ENCODE measurements at places on chromosomes 2 and 18. TPM values are rescaled to one million over a fixed set of nuclear protein-coding genes. Genes with fewer than 3 reads are reported as not detected.

The PPP1R1C gene
- total RNA-seq: 0.90 TPM

The ATOH8 gene
- total RNA-seq: 7.8 TPM

The LAPTM4A gene
- total RNA-seq: 242 TPM

The MALT1 gene
- total RNA-seq: 11.1 TPM

The MYL12B gene
- 385 TPM for total RNA-seq

The HS1BP3 gene
- 51.4 TPM for total RNA-seq

The CNDP2 gene
- total RNA-seq: 80.1 TPM

The LBX2 gene
- total RNA-seq: 2.9 TPM

The PSTPIP2 gene
- total RNA-seq: 0.34 TPM

The POTEC gene
- total RNA-seq: not detected

The HOXD12 gene
- total RNA-seq: not detected

The CDKL4 gene
- not detected for total RNA-seq

The CARF gene
- 1.9 TPM for total RNA-seq

The NDC80 gene
- total RNA-seq: 17.2 TPM

The STARD7 gene
- total RNA-seq: 84.8 TPM

The SIGLEC15 gene
- total RNA-seq: not detected

The IL1B gene
- 0.33 TPM for total RNA-seq

The TBR1 gene
- total RNA-seq: not detected

The MOGAT1 gene
- total RNA-seq: not detected

The CTLA4 gene
- not detected for total RNA-seq

The STK36 gene
- 17.3 TPM for total RNA-seq

The DBI gene
- total RNA-seq: 570 TPM

The KRCC1 gene
- 16.2 TPM for total RNA-seq

The CDH19 gene
- total RNA-seq: 1.5 TPM

The SLC5A6 gene
- 73.0 TPM for total RNA-seq

The SLC4A5 gene
- 0.11 TPM for total RNA-seq

The DSC3 gene
- 1.2 TPM for total RNA-seq

The PELI1 gene
- total RNA-seq: 1.2 TPM

The ITGA6 gene
- 52.4 TPM for total RNA-seq

The LHCGR gene
- not detected for total RNA-seq

The HNRNPLL gene
- total RNA-seq: 27.5 TPM

The LYPD6 gene
- 0.19 TPM for total RNA-seq

The GPR35 gene
- 1.1 TPM for total RNA-seq

The NCK2 gene
- 27.2 TPM for total RNA-seq

The PLCD4 gene
- 0.90 TPM for total RNA-seq

The PROKR1 gene
- not detected for total RNA-seq

The GCKR gene
- total RNA-seq: 0.41 TPM

The TGFA gene
- 5.9 TPM for total RNA-seq

The CRYGB gene
- total RNA-seq: not detected

The ZSWIM2 gene
- total RNA-seq: not detected

All from A549 treated with ZK216348 at 1 μM for 4 hours (cell line).